ENCODE measurements at places on chromosomes 2 and 18.

- no peak for DNase-seq
Observed at GRCh38 chr2:171346723-171347557, 86.8 kb downstream of the METTL8 start.

- DNase-seq, result no peak
Observed at GRCh38 chr2:205650450-205650849, 31.9 kb upstream of the NRP2 start.

GRCh38 chr2:156867201-156867600, 390.3 kb upstream of the GALNT5 start:
- no peak for DNase-seq

GRCh38 chr2:129480790-129481189, 498.7 kb upstream of the RAB6C start:
- DNase-seq, result no peak

DNA sequence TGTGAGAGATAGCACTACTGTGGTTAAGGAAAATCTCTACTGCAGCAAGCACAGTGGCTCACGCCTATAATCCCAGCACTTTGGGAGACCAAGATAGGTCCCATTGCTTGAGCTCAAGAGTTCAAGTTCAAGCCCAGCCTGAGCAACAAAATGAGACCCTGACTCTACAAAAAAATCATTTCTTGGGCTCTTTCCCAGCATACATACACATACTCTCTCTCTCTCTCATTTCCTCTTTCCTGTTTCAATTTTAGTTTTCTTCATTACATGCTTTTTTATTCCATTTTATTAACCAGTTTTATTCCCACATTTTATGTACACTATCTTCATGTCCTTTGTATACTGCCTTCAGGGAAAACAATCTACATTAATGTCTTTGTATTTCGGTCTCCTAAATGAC, 14.6 kb downstream of the WDR33 start:
- peak; percentile 17 for DNase-seq

DNA sequence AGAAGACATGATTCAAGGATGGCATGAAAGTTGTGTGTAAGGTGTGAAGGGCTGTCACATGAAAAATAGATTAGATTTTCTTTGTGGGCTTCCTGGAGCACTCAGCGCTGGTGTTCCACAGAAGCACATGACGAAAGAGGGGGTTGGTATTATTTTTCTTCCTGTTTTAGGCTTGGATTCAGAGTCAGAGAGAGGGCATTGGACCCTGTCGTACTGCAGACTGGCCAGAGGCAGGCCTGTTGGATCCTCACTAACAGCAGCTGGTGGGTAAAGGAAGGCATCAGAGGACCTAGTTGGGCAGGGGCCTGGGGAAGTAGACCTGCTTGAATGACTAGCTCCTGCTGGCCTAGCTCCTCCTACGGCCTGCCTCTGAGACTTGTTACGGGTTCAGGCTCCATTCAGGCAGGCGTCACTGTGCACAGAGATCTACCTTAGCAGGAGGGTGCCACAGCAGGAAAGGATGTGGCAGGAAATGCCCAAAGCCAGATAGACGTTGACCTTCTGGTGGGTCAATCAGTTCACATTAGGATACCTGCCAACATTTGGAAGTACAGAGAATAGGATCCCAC, 13.1 kb downstream of the CTLA4 start:
- DNase-seq, result peak; percentile 37

DNA sequence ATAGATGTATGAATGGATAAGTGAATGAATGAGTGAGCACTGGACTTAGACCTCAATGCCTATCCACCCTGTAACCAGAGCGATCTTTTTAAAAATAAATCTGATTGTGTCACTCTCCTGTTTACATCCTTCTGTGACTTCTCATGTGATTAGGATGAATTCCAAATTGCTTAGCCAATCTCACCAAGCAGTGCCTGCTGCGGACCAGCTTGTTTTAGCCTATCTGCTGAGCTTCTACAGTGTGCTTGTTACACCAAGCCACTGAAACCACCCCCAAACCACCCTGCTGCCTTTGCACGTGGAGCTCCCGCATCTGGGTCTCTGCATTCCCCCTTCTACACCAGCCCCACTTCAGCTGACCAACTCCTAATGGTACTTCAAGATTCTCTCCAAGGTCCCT, 265.4 kb downstream of the EN1 start:
- DNase-seq, result no peak

GRCh38 chr2:147548451-147548850, 296.4 kb upstream of the ACVR2A start:
- DNase-seq, result no peak

DNA sequence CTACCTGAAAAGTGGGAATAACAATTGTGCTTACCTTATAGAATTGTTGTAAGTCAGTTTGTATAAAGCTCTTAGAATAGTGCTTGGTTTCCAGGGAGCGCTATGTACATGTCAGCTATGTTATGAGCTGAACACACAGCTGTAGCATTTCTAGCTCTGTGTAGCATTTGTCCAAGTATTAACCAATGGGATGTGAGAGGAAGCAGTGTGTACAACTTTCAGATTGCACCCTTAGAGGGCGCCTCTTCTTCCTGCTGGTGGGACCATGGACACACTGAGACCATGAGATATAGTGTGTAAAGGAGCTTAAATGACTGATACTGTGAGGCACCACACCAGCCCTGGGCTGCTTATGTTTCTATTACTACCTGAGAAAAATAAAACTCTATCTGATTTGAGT, 380.2 kb downstream of the LNPK start:
- no peak for DNase-seq

- DNase-seq, result peak; percentile 89
Observed at GRCh38 chr2:69026026-69026425, 13.0 kb downstream of the ANTXR1 start.

DNA sequence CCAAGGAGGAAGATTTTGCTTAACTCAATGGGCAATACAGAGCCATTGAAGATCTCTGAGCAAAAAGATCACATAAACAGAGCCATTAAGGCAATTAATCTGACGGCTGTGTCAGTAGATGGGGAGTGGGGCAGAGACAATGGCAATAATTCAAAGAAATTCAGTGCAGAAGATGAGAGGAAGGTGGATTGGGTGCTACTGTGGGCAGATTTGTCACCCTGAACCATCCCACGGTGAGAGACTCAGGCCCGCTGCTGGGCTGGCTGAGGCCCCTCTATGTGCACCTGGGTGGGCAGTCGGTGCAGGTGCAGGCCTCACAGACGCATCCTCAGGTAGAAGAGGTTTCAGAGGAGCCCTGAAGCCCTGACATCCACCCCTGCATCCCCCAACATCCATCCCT, 458.6 kb downstream of the EIPR1 start:
- no peak for DNase-seq

DNA sequence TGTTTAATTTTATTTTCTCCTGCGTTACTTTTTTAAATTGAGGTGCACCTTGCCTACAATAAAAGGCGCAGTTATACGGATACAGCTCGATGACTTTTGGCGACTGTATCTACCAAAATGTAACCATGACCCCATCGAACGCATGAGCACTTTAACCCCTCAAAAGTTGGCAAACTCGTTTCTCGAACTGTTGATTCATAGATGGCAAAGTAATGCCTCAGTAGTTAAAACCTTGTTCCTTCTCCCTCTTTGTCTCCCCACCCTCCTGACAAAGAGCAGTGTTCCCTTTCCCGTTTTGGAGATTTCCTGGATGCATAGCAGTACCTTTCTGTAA, 577 bp downstream of the MOGAT1 start:
- DNase-seq, result no peak

DNA sequence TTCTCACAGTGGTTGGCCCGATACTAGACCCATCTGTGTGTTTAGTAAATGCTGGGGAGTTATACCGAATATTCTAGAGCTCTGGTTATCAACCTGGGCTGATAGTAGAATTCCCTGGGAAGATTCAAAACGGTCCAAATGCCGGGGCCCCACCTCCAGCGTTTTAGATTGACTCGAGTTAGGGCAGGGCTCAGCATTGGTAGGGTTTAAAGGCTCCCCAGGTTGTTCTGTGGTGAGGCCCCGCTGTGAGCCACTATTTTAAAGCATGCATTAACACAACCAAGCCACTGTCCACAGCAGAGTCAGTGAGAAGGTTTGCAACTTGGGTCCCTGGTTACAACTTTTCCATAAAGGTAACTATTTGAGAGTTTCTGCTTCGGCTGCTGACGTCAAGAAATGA, 73.6 kb downstream of the DYSF start:
- no peak for DNase-seq

DNA sequence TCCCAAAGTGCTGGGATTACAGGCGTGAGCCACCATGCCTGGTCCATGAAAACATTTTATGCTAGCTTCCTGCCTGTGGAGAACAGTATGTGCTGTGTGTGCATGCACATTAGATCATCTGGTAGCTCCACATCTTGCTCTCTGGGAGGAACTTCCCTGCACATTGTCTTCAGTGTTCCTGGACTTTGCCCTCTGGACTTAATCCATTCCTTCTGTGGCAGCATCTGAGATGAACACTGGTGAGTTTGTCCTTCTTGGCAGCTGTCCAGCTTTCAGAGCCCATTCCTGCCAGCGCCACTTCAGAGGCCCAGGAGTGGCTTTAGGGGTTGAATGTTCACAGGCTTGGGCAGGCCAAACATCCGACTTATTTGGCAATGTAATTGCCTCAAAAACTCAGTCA, 65.2 kb downstream of the POU3F3 start:
- no peak for DNase-seq

DNA sequence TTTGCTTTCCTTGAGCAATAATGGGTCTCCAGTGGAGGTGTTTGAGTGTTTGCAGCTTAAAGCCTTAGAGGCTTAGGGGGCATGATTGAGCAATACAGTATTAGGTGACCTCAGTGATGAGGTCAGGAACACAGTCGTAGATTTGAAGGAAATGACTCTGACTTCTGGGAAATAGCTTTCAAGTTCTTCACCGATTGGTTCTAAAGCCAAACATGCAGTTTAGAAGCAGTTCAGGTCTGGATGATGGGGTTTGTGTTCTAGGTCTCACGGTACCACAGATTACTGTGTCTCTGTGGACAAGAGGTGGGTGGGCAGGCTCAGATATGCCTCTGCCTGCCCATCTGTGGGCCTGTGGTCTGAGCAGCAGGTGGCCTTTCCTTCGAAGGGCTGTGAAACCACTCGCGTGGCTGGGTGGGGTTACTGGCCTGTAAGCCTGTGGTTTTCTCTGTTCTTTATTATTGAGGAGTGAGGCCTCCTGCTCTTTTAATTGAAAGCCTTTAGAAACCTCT, 7.8 kb downstream of the MTHFD2 start:
- DNase-seq, result peak; percentile 70

DNA sequence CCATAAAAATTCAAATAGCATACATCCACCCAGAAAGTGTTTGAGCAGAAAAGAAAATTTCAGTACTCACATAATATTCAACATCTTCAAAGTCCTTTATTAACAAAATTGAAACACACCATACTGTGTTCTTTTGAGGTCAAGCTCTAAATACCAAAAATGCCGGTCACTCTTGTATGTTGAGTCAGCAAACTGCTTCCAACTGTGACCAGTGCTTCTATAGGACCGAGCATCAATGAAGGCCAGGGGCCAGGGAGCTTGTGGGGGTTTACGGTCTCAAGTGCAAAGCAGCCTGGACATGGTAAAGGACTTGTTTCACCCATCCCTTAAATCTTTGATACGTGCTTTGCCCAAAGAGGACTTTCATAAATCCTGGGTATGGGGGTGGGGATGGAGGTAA, 112.7 kb upstream of the REV1 start:
- DNase-seq, result no peak

DNA sequence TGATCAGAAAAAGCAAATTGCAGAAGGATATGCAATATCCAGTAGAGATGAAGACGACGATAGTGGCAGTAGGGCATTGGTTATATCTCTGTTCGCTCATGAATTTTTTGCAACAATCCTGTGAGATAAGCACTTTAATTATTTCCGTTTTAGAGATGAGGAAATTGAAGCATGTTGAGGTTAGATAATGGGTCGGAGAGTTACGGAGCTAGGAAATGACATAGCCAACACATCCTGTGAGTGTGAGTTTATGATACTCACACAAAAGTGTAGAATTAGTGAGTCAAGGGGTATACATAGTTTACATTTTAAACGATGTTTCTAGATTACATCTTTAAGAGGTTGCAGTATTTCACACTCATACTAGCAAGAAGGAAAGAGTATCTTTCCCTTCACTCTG, 123.1 kb upstream of the ARL4C start:
- no peak for DNase-seq

DNA sequence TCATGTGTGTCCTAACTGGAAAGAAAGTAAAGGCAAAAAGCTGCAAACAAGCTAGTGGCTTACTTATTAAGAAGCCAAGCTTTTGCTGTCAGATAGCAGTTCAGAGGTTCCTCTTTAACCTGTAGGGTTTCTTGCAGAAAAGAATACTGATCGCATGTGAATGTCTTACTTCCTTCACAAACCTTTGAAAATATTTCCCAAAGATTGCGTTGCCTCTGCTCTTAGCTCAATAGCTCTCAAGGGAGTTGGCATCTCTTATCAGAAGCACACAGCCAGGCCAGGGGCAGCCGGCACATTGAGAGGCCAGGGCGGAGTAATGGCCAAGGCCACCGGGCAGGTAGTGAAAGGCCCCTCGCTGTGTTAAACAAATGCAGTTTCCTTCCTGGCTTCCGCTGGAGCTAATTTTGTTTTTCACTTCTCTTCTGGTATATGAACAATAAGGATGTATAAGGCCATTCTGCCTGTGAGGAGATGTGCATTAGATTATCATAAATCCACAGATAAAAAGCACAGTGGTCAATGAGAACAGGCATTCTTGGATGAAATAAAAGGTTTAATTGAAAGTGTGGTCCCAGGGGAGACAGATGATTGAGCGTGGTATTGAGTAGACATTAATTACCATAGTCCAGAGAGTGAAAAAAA, 542.4 kb upstream of the NRP2 start:
- no peak for DNase-seq

GRCh38 chr18:23194155-23194996, 59.1 kb downstream of the CABLES1 start:
- no peak for DNase-seq

DNA sequence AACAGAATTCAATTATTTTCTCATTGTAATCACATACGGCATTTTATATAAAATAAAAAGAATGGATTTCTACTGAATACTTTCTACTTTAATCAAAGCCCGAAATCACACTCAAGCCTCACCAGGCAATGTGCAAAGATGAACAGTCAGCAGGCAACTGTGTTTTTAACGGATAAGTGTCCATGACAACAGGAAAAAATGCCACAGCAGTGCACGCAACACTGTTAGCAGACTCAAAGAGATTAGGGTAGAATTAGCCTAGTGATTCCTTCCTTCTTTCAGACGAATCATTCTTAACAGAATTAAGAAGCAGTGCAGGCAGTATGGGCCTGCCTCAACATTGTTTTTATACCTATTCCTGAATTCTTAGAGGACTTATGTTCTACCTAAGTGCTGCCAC, 135.6 kb downstream of the CDH2 start:
- no peak for DNase-seq

- no peak for DNase-seq
Observed at GRCh38 chr18:74945774-74946545, 263.0 kb downstream of the PTGR3 start.

DNA sequence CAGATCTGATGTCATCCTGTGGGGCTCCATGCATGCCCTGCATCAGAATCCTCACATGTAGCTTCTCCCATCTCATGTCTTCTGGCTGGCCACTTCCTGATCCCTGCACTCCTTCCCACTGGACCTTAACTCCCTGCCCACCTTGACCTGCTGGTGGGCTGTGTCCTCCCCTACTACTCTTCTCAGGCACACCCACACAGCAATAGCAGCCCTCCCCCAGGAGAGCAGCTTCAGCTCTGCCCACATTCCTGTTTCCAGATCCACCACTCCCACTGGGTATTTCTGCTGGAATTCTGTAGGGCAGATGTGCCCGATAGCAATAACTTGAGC, 137.0 kb upstream of the HS6ST1 start:
- DNase-seq, result no peak
